Daoy (cell line): ENCODE measurements at places on chromosomes 1 and 21.
A peak's percentile ranks its signal among the peaks of the same experiment; 100 is the strongest.

DNA sequence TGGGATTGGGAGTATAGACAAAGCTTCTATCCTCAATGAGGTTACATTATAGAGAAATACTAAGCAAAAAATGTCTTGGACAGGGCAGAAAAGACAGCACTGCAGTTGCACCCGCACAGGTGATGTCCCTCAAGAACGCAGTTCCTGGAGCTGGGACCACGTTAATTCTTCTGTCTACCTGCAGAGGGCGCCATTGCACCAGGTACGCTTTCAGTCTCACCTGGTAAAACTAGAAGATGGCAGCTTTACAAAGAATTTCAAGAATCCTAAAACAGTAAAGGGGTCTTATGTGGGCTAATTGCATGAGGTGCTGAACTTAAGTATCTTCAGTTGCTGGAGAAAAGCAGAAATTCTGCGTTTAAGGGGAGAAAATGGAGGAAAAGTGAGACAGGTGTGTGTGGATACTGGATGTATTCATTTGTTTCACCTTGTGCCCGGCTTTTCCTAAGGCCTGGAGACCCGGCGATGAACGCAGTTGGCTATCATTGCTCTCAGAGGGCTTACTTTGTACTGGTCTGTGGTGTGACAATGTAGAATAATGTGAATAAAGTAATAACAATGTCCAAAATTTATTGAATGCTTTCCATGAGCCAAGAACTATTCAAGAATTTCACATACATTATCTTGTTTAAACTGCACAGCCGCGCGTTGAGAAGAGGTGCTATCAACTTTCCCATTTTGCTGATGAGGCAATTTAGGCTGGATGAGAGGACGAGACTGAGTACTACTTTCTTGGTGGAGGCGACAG is 276.3 kb upstream of the GREM2 start:
- DNase-seq: peak; percentile 61

GRCh38 chr1:110595353-110595710 is 10.8 kb downstream of the KCNA2 start:
- DNase-seq: no peak

DNA sequence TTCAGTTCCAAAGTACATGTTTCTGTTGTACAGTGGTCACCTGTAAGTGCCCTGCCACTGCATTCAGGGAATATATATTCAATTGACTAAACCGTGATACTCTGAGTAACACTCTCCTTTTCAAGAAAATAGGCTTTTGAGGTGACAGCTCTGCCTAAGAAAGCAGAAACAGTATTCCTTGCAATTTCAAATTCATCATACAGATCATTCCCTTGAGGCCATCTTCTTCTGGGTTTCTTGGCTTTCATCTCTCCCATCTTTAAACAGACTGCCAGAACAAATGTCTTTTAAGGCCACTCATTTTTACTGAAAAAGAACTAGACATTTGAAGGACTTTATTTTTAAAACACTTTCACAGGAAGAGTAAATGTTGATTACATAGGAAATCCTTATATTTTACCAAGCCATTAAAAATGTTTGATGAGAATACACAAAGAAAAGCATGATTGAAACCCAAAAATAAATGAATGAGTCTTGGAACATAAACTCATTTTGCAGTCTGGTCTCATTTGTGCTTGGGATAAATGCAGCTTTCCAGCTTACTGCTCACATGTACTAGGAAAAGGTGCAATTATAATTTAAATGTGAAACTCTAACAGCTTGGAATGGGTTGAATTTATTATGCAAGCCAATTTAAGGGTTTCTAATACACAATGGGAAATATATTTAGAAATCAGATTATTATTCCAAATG is 34.7 kb downstream of the PLPPR5 start:
- no peak for DNase-seq

GRCh38 chr1:172277275-172277674 is 143.2 kb upstream of the C1orf105 start:
- no peak for DNase-seq

DNA sequence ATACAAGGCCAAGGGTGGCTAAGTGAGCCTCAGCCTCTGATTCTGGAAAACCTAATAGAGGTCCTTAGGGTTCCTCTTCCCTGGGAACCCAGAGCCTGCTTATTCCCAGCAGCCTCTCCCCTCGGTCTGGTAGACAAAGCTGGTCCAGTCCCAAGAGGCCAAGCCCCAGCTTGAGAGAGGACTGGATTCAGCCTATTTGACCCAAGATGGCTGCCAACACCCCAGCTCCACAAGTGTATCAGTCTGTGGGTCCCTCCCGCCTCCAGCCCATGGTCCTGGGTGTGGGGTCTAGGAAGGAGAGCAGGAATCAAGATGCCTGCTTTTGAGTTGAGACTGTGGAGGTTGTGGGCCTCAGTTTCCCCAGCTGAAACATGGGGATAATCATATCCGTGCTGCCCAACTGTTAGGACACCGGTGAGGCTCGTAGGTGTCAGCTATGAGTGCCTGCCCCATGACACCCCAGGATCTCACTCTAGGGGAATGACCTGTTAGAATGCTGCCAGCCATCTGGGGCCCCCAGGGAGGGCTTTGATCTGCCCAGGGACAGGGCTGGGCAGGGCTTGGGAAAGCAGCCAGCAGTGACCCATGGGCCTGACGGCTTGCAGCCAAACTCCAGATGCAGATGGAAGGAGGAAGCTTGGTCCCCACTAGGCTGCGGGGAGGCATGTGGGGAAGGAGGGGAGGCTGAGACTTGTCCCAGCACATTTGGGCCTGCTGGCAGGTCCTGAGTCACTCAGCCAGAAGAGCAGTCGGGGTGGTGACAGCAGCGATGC is 45.4 kb downstream of the NUAK2 start:
- no peak for DNase-seq

GRCh38 chr1:21105807-21106206 is 70.9 kb downstream of the EIF4G3 start:
- no peak for DNase-seq

GRCh38 chr21:37365517-37366481 is 774 bp upstream of the DYRK1A start:
- DNase-seq: peak; percentile 79

DNA sequence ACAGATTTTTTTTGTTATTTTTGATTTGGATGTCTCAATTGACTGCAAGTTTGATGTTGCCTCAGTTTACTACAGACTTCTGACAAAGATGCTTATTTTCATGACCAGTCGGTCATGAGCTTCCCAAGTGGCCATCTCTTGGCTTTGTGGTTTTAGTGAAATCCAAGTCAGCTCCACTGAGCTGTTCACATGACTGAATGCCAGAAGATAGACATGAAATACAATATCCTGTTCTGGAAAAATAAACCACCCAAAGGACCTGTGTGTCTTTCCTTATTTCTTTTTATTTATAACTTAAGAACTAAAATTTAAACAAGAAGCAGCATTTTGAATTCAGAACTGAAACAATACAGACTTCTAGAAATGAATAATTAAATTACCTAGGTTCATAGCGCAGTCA is 89.3 kb downstream of the HMCN1 start:
- peak; percentile 33 for DNase-seq

DNA sequence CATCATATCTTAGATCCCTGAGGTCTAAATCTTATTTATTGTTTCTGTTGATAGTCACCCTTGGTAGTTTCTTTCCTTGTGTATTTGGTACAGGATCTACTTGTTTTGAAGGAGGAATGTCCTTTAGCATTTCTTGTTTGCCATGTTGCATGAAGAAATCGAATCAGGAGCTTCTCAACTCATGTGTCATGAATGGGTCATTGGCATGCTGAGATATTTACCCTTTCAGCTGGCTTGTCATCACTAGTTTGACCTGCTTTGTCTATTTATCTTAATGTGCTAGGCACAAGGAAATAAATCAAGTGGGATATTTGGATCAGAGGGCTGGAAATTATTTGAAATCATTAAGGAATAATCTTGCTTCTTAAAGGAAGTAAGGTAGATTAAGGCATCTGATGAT is 23.8 kb downstream of the THEM4 start:
- DNase-seq: no peak

DNA sequence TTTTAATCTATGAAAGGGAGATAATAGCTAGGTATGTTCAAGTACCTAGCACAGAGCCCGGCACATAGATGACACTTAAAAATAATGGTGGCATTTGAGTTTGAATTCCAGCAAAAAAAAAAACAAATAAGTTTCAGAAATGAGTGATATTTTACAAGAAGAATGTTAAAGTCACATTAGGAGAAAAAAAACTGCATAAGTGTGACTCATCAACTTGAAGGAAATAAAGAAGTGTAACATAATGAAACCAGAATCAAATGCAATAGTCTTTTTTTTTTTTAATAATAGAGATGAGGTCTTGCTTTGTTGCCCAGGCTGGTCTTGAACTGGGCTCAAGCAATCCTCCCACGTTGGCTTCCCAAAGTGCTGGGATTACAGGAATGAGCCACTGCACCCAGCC is 17.1 kb downstream of the DNASE2B start:
- DNase-seq: no peak

DNA sequence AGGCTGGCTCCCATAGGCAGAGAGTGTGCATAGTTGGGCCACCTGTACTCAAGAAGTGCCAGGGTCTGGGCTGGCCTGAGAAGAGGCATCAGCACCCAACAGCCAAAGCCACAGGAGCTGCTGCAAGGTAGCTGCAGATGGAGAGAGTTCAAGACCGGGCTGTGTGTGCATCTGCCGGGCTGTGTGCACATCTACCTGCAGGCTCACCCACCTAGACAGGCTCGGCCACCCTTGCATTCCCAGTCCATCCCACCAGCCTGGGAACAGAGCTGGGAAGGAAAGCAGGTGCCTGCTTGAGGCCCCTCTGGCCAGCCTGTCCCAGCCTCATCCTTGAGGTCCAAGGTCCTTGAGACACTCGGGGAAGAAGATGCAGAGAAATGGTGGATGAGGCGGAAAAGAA is 194.4 kb upstream of the AJAP1 start:
- no peak for DNase-seq

- DNase-seq: no peak
Observed at GRCh38 chr1:212678456-212679410, 20.9 kb downstream of the BATF3 start.

DNA sequence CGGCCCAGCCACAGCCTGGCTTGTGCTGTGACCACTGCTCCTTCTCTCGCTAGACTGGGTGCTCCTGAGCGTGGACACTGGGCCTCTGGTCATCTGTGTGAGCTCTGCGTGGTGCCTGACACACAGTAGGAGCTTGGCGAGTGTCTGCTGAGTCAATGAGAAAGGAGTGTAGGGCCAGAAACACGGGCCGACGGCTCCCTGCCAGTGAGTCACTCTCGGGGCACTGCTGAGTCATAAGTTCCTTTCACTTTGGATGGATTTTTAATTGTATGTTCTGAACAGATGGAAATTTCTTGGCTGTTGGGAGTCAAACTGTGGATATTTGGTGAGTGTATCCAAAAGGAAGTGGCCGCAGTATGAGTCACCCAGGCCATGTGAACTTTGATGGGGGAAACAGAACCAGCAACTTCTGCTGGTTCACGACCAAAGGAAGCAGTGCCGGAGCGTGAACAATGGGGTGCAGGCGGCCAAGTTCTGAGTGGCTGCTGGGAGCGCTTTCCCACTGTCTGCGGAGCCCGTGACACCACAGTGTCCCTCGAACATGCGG is 41.0 kb upstream of the COL18A1 start:
- DNase-seq: peak; percentile 97

DNA sequence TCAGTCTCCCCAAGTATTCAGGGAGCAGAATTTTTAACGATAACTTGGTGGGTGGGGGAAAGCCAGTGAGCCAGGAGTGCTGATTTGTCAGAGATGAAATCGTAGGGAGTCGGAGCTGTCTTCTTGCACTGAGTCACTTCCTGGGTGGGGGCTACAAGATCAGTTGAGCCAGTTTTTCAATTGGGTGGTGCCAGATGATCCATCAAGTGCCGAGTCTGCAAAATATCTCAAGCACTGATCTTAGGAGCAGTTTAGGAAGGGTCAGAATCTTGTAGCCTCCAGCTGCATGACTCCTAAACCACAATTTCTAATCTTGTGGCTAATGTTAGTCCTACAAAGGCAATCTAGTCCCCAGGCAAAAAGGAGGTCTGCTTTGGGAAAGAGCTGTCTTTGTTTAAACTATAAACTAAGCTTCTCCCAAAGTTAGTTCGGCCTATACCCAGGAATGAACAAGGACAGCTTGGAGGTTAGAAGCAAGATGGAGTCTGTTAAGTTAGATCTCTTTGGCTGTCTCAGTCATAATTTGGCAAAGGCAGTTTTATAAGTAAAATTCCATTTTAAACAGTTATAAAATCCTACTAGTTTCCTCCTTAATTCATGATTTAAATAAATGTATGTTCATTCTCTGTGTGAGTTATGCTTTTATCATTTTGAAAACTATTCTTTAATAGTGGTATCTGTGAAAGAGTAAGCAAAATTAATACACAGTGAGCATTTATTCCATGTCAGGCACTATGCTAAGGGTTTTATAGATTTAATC is 51.7 kb downstream of the SLC16A1 start:
- peak; percentile 77 for DNase-seq

DNA sequence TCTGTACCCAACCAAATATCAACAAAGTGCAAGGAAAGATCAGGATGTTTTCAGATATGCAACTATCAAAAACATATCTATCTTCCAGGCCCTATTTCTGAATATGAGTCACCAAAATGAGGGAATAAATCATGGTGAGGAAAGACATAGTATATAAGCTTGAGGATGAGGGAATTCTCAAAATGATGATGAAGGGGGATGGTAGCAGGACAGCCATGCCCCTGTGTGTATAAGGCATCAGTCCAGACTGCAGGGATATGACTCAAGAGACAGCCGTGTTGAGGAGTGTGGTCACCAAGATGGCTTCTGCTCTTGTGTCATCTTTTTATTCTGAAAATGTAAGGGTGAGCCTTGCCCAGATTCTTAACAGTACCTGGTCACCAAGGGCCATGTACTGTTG is 4.4 kb upstream of the WDR64 start:
- DNase-seq: no peak

DNA sequence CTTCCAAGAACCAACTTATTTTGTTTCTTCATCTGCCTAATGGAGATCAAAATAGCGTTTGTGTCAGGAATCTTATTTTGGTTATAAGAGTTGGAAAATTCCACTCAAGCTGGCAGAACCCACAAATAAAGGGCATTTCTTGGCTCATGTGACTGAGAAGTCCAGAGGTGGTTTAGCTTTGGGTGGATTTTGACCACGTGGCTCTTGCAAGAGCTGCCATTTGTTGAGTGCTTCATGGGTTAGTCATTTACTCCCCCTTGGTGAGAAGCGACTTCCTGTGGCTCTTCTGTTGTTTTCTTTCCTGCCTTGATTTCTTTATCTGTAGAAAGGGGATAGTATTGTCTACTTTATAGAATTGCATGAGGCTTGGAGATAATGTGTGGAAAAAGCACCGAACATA is 9.5 kb upstream of the RNF186 start:
- no peak for DNase-seq

- no peak for DNase-seq
Observed at GRCh38 chr21:42855937-42856335, 23.4 kb downstream of the WDR4 start.

DNA sequence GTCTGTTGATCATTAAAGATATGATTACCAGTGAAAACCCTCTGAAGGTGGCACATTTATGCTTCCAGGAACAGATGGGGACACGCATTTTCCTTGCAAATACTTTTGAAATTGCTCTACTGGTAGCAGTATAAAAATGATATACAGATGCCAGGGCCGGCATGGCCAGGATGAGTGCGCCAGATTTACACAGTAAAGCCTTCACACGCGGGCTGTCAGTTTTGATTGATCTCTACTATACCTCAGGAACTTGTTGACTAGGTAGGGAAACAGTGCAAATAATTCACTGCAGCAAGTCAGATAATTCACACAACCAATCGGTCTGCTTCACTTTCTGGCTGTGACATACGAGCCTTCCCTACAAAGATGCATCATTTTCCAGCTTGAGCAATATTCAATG is 123.2 kb upstream of the BARHL2 start:
- DNase-seq: no peak
